Subcutaneous preadipocyte (primary cell): ENCODE measurements at places on chromosomes 12 and 14. TPM values are rescaled to one million over a fixed set of nuclear protein-coding genes. Genes with fewer than 3 reads are reported as not detected.

The PMCH gene
- not detected in 2 replicates for total RNA-seq

The CCDC184 gene
- 0.37 and 0.39 TPM in 2 replicates for total RNA-seq

The ACVR1B gene
- total RNA-seq: 12.5 and 12.9 TPM in 2 replicates

The COCH gene
- total RNA-seq: 1.1 and 1.2 TPM in 2 replicates

The ATXN7L3B gene
- 14.7 and 19.4 TPM in 2 replicates for total RNA-seq

The MGP gene
- 0.20 and 0.73 TPM in 2 replicates for total RNA-seq

The LRRC10 gene
- not detected in 2 replicates for total RNA-seq

The FGD4 gene
- total RNA-seq: 7.0 and 9.2 TPM in 2 replicates

The SYCP3 gene
- 0.39 TPM in 1 of 2 replicates, not detected in the other for total RNA-seq

The YAF2 gene
- total RNA-seq: 12.9 and 13.9 TPM in 2 replicates

The RBM25 gene
- 28.7 and 35.2 TPM in 2 replicates for total RNA-seq

The SLC5A8 gene
- not detected in 2 replicates for total RNA-seq

The MYL2 gene
- not detected in 2 replicates for total RNA-seq

The PLD4 gene
- total RNA-seq: under 0.01 TPM in 2 replicates

The CALM1 gene
- 303 and 354 TPM in 2 replicates for total RNA-seq

The CDKN3 gene
- total RNA-seq: 53.2 and 64.3 TPM in 2 replicates

The TGFB3 gene
- 5.9 and 6.3 TPM in 2 replicates for total RNA-seq

The BDKRB1 gene
- total RNA-seq: 4.8 and 6.1 TPM in 2 replicates
